MM.1S (cell line): ENCODE measurements at places on chromosomes 5 and 9.
A peak's percentile ranks its signal among the peaks of the same experiment; 100 is the strongest.

DNA sequence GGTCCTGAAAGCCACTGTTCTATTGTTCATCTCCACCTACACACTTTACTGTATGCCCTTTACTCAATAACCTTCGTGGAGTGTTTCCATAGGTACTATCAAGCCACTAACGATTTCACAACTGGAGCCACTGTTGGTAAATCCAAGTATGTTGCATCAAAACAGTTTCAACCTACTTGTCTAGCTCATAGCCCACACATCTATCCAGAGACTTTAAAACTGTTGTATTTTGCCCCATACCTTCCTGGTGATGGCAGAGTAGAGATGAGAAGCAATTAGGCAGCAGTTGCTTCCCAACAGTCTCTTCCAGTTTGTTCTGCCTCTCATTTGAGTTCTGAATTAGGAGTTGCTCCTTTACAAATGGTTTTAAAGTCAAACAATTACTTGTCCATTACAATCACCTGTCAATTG lies 607 bp downstream of the FAXDC2 start:
- no peak for DNase-seq

DNA sequence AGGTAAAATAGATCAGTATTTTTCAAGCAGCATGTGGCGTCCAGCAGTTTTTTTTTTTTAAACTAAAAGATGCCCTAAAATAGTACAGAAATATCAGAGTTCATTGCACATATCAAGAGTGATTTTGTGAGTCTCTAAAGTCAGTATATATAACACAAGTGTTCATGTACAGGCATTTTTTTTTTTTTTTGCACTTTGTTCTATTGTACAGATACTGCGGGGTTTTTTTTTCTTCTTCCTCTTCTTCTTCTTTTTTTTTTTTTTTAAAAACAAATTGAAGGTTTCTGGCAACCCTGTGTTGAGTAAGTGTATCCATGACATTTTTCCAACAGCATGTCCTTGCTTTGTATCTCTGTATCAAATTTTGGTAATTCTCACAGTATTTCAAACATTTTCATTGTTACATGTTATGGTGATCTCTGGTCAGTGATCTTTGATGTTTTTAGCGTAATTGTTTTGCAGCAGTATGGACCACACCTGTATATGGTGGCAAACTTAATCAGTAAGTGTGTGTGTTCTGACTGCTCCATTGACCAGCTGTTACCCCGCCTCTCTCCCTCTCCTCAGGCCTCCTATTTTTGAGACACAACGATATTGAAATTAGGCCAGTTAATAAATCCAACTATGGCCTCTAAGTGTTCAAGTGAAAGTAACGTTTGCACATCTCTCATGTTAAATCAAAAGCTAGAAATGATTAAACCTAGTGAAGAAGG lies 76.8 kb downstream of the TRIO start:
- DNase-seq = no peak

DNA sequence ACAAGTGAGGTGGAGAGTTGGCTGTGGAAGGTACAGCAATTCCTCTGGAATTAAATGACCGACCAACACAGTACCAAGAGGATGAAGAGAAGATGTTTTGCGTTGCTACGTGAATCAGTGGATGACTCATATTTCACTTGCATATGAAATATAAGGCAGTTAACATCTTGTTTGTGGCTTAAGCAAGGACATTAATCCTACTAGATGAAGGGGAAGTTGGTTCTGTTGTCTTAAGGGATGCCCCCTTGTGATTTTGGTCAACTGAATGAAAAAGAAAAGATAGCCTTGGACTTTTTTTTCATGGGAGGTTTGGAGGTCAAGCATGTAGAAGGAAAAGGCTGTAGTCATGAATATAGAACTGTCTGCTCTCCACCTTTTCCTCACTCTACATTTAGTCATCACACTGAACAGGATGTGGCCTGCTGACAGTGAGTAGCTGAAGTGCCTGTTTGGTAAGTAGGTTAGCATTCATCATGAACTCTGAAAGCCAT lies 33.9 kb downstream of the VLDLR start:
- peak; percentile 56 for DNase-seq

DNA sequence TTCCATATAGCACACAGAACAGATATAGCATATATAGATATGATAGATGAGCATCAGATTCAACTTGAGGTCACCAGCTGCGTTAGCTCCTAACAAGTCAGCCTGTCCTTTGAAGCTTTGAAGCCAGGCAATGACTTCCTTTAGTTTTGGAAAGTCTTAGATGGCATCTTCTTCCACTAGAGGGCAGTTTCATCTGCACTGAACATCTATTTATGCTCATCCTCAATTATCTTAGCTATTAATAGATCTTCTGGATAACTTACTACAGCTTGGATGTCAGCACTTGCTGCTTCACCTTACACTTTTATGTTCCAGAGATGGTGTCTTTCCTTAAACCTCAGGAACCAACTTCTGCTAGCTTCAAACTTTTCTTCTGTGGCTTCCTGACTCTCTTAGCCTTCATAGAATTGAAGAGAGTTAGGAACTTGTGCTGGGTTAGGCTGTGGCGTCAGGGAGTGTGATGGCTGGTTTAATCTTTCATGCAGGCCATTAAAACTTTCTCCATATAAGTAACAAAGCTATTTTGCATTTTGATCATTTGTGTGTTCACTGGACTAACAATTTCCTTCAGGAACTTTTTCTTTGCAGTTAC lies 1401.4 kb downstream of the EFNA5 start:
- DNase-seq = no peak

- DNase-seq = no peak
Measured at GRCh38 chr5:52523701-52524100, 264.0 kb upstream of the ITGA1 start.

DNA sequence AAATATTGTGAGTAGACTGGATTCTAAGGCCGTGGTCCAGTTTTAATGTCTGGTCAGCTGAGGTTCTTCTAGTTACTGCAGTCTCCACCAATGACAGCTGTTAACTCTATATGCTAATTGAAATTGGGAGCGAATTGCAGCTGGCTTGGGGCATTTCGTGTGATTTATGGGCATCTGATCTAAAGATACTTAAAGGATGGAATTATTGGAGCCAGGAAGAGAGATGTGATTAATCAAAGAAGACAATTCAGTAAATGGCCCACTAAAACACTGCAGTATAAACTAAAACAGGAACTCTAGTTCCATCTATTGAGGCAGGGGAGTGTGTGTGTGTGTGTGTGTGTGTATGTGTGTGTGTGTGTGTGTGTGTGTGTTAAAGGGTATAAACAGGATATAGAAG lies 157.5 kb upstream of the IQGAP2 start:
- no peak for DNase-seq

DNA sequence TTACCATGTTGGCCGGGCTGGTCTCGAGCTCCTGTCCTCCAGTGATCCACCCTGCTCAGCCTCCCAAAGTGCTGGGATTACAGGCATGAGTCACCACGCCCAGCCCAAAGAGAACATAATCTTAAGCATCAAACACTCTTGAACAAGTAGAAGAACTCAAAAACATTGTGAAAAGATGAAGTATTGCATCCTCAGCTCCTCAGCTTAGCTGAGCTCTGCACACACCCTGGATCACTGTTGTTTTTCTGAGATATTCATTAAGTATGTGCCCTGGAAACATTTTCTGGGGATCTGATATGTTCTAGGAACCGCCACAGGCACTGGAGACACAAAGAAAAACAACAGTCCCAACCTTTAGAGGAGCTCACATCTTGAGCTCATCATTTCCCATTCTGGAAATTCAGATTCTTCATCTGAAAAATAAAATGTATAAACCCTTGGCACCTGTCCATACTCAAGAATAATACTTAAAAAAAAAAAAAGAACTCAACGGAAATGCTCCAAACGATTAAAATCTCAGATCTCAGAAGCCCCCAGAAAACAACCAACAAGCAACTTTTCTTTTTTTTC lies 62.2 kb upstream of the ZNF462 start:
- DNase-seq = no peak

DNA sequence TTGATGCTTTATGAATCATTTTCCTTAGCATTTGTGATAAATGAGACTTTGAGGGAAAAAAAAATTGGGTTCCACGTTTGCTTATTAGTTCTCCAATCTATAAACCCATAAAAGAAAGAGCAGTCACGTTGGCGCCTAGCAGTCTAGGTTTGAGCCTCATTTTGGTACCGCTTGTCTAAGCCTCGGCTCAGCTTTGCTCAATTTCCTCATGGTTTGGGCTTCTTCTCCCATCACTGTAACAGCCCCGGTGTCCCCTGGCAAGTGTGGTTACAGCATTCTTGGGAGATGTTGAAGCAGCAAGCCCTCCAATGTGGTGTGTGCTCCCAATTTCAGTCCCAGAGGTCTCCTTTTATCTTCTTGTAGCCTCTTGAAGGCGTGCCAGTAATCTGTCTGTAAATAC lies 578.4 kb downstream of the CDK5RAP2 start:
- DNase-seq = no peak

- DNase-seq = no peak
Measured at GRCh38 chr5:1028481-1029281, 20.1 kb downstream of the NKD2 start.

GRCh38 chr9:34701769-34702736 lies 7.9 kb downstream of the CCL21 start:
- DNase-seq = peak; percentile 73

GRCh38 chr5:122413722-122414121 lies 101.7 kb downstream of the SNCAIP start:
- peak; percentile 17 for DNase-seq

DNA sequence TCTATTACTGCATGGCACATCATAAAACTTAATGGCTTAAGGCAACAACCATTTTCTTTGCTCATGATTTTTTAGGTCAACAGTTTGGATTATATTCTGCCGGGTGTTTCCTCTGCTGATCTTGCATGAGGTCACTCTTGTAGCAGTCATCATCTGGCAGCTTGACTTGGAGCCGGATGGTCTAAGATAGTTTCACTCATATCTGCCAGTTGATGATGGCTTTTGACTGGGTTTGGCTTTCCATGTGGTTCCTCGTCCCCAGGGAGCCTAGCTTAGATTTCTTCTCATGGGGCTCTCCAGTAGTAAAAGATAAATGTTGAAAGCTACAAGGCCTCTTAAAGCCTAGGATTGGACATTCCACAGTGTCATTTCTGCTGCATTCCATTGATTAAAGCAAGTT lies 27.4 kb downstream of the LNPEP start:
- no peak for DNase-seq

DNA sequence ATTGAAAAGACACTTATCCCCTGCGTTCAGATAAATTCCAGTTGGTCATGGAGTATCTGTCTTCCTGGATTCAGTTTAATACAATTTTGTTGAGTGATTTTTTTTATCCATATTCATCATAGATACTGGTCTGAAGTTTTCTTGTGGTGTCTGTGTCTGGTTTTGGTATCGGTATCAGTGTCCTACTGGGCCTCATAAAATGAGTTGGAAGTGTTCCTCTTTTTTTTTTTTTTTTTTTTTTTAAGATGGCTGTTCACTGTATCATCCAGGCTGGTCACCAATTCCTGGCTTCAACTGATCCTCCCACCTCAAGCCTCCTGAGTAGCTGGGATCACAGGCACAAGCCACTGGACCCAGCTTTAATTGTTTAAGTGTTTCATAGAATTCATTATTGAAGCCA lies 2.9 kb upstream of the CAMSAP1 start:
- DNase-seq = no peak

GRCh38 chr5:14676320-14676719 lies 11.8 kb downstream of the OTULIN start:
- DNase-seq = no peak

GRCh38 chr9:119322184-119322583 lies 47.1 kb downstream of the BRINP1 start:
- DNase-seq = no peak

- no peak for DNase-seq
Measured at GRCh38 chr9:132699956-132700355, 29.7 kb downstream of the GTF3C4 start.

GRCh38 chr5:11905206-11905605 lies 960 bp upstream of the CTNND2 start:
- DNase-seq = peak; percentile 20

DNA sequence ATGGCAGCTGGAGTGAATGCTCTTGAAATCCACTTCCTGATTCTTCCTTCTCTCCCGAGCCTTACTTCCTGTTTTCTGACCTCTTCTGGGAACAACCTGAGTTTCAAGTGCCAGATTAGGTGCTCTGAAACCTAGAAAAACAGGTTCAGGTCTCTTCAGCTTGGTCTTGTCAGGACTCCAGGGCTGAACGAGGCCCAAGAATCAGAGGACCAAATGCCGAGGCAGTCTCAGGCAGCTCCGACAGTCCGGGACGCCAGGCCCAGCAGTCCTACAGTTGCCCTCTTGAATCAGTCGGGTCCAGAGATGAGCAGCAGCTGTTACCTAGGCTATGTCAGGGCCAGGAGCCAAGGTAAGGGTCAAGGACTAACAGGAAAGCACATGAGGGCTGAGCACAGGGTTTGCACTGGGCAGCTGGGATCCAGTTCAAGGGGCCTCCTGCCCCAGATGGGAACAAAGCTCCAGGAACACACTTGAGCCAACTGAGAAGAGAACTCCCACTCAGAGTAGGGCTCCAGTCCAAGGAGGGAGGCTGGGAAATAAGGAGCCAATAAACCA lies 38.3 kb upstream of the ADRA1B start:
- no peak for DNase-seq

- DNase-seq = no peak
Measured at GRCh38 chr5:52805615-52806014, 17.9 kb downstream of the ITGA1 start.

DNA sequence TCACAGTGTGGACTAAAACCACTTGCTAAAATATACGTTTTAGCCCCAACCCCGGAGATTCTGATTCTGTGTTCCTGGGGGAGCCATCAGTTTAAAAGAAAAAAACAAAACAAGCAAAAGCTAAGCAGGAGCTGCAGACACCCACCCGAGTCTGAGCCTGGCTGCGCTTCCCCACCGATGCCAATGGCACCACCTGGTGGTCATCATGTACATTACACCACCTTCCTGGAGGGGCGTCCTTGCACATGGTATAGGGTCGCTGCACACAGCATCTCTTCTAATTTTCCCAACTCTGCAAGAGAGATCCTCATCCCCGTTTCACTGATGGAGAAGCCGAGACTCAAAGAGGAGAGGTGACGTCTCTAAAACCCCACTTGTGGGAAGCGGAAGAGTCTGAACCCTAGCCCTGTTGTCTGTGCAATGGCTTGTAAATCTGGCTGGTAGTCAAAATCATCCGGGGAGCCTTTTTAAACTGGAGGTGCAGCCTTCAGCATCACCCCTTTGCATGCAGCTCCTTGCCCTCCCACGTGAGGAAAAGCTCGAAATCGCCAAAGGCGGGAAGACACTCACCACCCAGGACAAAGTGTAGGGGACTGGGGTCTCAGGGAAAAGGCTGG lies 23.1 kb upstream of the CNOT6 start:
- DNase-seq = peak; percentile 17

GRCh38 chr9:133956520-133957076 lies 35.5 kb downstream of the VAV2 start:
- DNase-seq = no peak

DNA sequence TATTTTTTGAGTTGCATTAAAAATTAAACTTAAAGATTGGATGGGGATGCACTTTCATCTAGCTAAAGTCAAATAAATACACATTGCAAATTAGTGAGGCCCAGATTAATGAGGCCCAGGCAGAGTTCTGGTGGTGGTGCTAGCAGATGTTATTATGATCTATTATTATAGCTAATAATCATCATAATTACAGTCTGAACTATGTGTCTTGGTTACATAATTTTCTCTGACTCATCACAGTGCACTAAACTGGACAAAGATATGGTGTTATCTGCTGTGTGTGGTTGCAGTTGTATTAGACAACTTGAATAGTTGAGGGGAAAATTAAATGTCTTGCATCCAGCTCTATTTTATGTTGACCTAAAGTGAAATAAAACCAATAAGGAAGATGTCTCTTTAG lies 568.8 kb downstream of the TLR4 start:
- no peak for DNase-seq

GRCh38 chr9:114056527-114056926 lies 21.6 kb downstream of the AMBP start:
- no peak for DNase-seq
